ENCODE measurements at places on chromosomes 2 and 18.

GRCh38 chr2:197010200-197011020, 83.9 kb upstream of the PGAP1 start:
- DNase-seq: peak; percentile 32

- DNase-seq: no peak
Observed at GRCh38 chr2:98903767-98904485, 32.1 kb downstream of the CRACDL start.

DNA sequence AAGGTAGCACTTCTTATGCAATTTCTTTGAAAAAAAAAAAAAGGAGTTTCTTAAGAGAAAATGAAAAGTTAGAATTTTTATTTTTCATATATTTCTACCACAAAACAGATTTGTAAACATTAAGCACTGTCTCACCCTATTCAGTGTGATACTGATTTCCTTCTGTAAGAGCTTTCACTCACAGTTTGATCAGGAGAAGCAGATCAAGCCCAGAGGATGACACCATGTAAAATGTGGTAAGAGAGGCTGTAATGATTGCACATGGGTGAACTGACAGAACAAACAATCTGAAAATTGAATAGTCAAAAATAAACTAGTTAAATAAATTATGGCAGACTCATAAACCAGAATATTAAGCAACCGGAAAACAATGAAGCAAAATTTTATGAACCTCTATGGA, 54.5 kb downstream of the MEMO1 start:
- DNase-seq: no peak

GRCh38 chr2:128715360-128715759, 396.7 kb upstream of the HS6ST1 start:
- DNase-seq: no peak

DNA sequence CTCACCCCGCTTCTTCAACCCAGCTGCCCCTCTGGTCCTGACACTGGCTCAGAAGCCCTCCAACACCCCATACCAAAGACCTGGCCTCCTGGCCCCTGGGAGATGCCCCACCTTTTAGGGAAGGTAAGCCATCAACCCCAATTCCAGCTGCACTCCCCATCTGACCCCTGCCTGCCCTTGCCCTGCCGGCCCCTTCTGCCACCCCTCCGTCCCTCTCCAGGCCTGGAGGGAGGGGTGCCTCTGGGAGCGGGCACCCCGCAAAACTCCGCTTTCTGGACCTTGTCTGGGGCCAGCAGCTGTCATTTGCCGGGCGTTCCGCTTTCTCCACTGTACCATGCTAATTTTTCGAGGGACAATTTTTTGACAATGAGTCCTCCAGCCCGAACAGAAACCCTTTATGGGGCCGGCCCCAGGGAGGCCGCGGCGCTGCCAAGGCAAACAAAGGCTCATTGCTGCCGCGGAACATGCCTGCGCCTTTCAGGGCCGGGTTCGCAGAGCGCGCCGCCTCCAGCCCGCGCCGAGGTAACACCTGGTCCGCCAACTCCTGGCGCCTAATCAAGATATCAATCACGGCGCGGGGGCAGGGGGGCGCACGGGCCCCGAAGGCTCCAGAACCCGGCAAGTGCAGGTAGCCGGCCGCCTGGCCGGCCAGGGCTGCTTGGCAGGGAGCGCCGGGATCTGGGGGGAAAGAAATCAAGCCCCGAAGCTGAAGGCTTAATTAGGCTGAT, 96.0 kb downstream of the INHBB start:
- DNase-seq: peak; percentile 38

- no peak for DNase-seq
Observed at GRCh38 chr18:11791131-11791530, 60.1 kb upstream of the CHMP1B start.

DNA sequence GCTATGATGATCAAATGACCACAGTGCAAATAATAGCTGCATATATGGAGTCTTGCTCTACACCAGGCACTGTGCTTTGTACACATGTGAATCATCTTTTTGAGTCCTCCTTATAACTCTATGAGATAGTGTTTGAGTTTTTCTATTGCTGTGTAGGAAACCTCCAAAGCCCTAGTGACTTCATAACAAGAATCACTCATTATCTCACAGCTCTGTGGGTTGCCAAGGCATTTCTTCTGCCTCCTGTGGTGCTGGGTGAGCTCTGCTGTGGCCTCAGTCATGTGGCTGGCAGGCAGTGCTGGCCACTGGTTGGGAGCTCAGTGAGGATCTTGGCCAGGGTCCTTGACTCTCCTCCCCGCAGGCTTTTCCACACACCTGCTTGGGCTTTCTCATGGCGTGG, 153.4 kb downstream of the CAPN13 start:
- DNase-seq: peak; percentile 87

- no peak for DNase-seq
Observed at GRCh38 chr2:11343368-11343649, 1.1 kb downstream of the ROCK2 start.

- no peak for DNase-seq
Observed at GRCh38 chr18:47587587-47587986, 336.1 kb upstream of the SKOR2 start.

- peak; percentile 45 for DNase-seq
Observed at GRCh38 chr18:59005262-59005661, 134.4 kb upstream of the SEC11C start.

DNA sequence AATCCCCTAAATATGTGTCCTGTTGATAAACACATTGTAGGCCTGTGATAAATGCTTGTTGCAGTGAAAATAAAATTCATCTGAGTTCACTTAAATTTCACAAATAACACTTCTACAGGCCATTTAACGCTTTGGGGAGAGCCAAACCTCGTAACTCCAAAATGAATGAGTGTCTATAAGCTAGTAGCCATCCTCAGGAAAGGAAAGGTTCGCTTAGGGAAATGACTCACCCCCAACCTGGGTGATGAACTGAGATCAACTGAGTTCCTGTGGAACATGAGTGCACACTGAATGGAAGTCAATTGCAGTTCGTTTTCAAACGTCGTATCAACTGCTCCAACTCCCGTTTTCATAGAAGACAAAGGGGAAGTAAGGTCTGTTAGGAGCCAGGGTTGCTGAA, 527.6 kb upstream of the ID2 start:
- DNase-seq: peak; percentile 15

GRCh38 chr2:95262896-95263542, 11.2 kb upstream of the PROM2 start:
- no peak for DNase-seq

- DNase-seq: no peak
Observed at GRCh38 chr2:241081190-241081642, 20.9 kb downstream of the MTERF4 start.

DNA sequence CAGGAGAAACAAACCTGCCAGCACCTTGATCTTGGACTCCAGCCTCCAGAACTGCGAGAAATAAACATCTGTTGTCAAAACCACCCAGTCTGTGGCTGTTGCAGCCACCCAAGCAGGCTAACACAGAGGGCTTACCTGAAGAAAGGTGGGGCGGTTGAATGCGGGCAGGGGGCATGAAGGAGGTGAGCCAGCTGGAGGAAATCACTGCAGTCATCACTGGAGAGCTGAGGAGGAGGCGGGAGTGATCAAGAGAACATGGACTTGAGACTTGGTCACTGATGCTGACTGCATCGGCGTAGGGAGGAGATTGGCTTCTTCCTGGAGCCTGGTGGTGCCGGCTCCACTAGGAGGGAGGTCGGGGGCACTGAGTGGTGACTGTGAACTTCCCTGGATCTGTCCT, 14.6 kb upstream of the ARMC9 start:
- DNase-seq: no peak

DNA sequence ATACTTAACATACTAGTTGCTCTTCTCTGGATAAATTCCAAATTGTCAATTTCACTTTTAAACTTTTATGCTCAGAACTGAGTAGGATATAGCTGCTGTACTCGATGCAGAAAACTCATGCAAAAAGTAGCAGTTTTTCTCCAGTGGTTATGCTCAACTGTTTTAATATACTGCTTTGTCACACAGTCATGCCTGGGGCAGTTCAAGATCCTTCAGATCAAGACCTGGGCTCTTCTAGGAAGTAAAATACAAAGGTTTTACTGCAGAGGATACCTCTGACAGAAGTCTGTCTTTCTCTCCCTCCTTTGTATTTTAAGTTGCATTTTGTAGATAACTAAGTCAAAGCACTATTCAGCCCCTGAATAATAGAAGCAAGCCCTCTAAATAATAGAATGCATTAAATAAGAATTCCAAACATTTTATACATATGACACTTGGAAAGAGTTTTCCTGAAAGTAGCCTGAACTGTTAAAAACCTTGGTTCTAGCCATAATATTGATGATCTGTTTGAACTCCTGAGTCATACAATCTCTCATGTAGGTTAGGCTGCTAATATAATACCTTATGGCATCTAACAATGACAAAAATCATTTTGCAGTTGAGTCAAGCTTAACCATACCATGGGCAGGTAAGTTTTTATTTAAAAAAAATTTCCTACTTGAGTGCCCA, 183.3 kb upstream of the TRIB2 start:
- DNase-seq: no peak

- DNase-seq: no peak
Observed at GRCh38 chr2:216776066-216776850, 80.9 kb upstream of the IGFBP5 start.

DNA sequence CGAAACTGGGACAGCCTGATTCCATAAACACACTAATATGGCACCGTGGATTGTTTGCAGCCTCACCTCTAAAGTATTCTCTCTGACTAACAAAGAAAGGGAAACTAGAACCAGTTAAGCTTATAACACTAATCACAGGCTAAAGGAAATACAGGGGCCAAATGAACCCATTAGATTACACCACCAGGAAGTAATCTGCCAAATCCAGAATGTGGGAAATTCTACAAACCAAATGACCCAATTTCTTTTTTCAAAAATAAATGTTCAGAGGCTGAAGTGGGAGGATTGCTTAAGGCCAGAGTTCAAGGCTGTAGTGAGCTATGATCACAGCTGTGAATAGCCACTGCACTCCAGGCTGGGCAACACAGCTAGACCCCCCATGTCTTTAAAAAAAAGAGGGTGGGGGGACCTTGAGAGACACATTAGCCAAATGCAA, 1.5 kb upstream of the MPPE1 start:
- DNase-seq: peak; percentile 24

DNA sequence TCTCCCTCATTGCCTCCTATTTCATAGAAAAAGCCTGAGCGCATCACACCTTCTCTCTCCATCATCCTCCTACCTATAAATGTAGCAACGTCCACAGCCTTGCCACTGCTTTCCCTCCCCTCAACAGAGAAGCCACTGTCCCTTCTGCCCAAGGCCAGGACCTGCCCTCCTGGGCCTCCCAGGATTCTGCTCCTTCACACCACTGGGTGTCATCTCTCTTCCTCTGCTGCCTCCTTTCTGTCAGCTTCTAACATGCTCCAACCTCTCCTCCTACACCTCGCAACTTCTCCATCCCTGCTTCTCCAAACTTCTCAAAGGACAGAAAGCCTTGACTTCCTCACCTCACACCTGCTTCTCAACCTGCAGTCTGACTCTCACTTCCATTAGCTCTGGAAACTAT, 21.2 kb upstream of the ME2 start:
- no peak for DNase-seq

DNA sequence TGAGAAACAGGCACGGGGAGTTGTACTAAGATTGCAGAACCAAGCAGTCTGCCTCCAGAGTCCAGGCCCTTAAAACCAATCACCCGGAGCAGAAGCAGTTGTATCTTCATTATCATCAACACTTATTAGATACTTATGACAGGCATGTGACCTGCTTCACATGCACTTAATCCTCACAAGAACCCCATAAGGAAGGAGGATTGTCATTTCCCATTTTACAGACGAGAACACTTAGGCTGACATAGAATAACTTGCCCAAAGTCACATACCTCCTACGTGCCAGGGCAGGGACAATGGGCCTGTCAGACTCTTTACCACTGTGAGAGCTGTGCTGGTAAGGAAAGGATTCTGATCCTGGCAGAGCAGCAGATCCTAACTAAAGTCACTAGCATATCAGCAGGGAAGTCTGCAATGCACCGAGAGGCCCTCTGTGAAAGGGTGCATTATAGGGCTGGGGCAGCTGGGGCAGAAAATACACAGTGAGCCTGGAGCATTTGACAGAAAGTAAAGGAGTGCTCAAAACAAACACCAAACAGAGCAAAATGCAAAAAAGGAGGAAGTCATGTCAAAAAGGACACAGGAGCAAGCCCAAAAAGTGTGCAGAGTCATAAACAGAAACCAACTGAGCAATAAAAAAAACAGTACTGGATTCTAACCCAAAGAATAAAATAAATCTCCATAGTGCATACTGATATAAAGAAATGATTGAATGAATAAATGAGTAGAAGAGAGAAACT, 55.9 kb upstream of the SP3 start:
- no peak for DNase-seq

GRCh38 chr2:234488913-234489451, 7.9 kb downstream of the ARL4C start:
- no peak for DNase-seq

DNA sequence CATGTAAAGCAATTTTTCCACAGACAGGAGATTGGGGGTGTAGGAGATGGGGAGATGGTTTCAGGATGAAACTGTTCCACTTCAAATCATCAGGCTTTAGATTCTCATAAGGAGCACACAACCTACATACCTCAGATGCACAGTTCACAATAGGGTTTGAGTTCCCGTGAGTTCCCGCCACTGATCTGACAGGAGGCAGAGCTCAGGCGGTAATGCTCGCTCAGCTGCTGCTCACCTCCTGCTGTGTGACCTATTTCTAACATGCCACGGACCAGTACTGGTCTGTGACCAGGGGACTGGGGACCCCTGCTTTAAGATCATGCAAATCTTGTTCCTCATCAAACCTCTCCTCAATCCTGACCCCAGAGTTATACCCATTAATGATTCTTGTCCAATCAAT, 70.1 kb downstream of the RPE start:
- DNase-seq: no peak

GRCh38 chr2:24315669-24316068, 44.7 kb downstream of the ITSN2 start:
- no peak for DNase-seq

DNA sequence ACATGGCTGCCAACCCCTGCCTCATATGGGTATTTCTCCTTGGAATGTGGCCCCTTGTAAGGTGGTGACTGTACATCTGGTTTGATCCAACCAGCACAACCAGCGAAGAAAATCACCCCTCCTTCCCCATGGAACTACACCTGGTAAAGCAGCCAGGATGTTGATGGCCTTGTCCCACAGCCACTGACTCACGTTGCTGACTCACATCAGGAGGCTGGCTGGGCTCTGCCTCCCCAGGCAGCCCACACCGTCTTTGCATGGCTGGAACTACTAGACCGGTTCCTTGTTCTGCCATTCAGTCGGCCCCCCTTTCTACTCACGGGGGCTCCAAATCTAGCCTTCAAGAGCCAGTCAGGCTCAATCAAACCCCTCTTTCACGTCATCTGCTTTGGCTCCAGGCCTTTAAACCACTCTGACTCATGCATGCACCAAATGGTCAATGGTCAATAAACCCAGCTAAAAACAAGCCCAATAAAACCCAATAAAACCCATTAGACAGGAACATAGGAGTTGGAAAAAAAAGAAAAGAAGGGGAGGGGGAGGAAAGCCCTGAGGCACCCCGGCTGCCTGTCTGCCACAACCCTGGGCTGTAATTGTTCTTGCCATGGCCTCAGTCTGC, 114.8 kb downstream of the PLB1 start:
- peak; percentile 98 for DNase-seq

GRCh38 chr2:42984617-42985016, 192.2 kb upstream of the HAAO start:
- no peak for DNase-seq

- peak; percentile 47 for DNase-seq
Observed at GRCh38 chr2:61658841-61659780, 121.0 kb upstream of the XPO1 start.

- DNase-seq: peak; percentile 85
Observed at GRCh38 chr2:25301453-25302352, 40.0 kb downstream of the DNMT3A start.

GRCh38 chr2:235611349-235611748, 117.5 kb downstream of the AGAP1 start:
- DNase-seq: no peak

GRCh38 chr2:95055262-95055661, 29.8 kb downstream of the MAL start:
- DNase-seq: no peak
